ENCODE measurements at places on chromosomes 3 and 15.
A peak's percentile ranks its signal among the peaks of the same experiment; 100 is the strongest.

- DNase-seq = peak; percentile 76
Measured at GRCh38 chr15:40313531-40314398, 6.0 kb upstream of the PLCB2 start.

DNA sequence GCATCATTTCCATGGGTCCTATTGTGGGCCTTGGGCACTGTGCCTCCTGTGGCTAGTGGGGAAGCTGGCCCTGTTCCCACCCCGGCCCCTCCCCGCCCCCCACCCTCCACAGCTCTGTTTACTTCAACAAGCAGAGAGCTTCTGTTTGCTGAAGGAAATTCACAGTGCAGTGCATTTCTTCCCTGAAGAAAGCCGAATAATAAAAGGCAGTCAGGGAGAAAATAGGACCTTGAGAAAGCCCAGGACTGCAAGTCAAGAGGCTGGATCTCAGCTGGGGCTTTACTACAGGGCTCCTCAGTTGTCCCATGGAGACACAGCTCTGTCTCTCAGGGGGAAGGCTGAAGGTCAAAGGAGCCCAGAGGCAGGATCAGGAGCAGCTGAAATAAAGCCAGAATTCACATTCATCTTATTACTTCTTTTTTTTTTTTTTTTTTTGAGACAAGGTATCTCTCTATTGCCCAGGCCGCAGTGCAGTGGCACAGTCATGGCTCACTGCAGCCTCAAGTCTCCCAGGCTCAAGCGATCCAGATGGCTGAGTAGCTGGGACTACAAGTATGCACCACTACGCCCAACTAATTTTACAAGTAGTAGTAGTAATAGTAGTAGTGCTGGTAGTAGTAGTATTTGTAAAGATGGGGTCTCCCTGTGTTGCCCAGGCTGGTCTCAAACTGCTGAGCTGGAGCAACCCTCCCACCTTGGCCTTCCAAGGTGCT lies 33.0 kb upstream of the LACTB start:
- DNase-seq = no peak

DNA sequence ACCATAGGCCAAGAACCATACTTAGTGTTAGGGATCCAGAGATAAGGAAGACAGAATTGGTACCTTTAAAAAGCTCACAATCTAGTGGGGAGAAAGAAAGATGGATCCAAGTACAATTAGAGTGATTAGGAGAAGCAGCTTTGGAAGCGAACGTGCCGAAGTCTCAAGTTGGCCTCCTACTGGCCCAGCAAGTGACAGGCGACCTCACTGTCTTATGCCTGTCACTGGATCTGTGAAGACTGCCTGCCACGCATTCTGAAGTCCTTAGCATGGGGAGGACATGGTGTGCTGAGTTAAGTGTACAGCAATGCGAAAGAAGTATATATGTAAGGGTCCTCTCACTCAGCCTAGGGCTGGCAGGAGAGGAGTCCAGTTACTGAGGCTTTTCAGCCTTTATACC lies 141.0 kb downstream of the GABRB3 start:
- no peak for DNase-seq

DNA sequence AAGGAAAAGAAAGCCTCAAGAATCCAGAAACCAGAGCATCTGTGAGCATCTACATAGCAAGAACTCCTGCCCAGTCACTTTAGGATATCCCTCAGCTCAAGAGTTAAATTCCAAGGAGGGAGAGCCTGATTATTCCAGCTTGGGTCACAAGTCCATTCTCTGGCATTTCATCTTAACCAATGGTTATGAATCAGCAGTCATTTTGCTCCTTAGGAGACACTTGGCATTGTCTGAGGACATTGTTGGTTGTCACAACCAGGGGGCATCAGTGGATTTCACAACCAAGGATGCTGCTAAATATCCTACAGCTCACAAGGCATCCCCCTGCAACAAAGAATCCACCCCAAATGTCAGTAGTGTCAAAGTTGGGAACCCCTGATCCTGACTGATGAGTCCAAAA lies 51.0 kb upstream of the LMCD1 start:
- DNase-seq = no peak

DNA sequence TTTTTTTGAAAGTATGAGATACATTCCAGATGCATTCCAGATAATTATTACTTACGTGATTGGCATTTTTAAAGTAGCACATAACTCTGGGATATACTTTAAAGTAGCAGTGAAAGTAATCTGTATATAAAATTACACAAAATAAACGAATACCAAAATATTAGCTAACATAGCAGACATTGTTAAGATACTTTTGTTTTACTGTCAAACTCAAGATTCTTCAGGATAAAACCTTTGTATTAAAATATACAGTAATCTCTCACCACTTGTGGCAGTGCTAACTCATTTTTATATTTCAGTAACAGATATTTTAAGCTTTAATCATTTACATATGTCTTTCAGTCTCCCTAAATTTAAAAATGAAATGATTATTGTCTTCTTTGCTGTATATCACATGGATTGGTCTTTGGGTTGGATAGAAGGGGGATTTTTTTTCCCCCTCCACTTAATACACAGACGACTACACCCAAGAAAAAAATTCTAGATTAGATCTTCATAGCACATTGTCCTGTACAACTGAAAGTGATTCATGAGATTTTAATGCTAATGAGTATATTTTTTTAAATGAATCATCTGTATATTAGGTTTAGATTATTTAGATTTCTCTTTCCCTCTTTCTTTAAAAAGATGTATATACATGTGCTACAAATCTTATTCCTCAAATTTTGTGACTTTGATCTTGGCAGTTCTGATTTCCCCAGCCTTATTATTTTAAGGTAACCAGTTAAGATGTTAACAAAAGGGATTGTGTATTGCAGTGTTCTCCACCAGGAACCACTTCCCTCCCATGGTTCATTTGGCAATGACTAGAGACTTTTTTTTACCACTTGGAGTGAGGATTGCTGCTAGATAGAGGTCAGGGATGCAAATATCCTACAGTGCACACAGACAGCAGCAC lies 24.5 kb upstream of the EBLN2 start:
- no peak for DNase-seq

- DNase-seq = no peak
Measured at GRCh38 chr15:87736401-87736800, 520.1 kb downstream of the NTRK3 start.

DNA sequence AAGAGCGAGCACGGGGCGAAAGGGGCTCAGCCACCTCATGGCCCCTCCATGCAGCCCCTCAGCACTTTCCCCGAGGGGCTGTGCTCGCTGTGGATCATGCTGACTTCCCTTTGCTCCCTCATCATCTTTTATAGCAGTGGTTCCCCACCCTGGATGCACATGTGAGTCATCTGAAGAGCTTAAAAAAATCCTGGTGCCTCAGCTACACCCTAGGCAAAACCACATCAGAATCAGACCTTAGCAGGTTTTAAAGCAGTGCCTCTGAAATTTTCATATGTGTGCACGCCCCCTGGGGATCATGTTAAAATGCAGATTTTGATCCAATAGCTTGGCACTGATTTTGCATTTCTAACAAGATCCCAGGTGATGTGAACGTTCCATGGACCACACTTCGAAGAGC lies 50.9 kb downstream of the FEM1B start:
- DNase-seq = no peak

DNA sequence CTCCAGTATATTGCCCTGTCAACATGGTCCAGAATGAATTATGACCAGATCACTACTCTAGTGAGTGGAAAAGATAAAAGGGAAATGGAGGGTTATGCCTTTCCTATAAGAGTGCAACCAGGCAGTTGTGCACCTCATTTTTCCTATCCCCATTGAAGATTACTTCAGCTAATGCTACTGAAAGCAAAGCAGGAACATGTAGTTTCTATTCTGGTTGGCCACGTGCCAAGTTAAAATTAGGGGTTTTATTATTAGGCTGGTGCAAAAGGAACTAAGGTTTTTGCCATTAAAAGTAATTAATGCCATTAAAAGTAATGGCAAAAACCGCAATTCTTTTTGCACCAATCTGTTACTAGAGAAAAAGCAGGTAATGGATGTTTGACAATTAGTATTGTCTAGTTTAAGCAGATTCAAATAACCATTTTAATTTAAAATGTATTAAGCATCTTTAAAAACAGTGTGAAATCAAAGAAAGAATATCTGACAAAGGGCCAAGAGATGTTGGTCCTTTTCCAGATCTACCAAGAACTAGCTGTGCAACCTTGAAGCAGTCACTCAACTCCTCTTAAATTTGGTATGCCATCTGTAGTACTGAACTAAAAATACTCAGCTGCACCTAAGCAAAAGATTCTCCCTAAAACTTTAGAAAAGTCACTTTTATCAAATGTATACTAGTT lies 567.5 kb upstream of the CCDC54 start:
- DNase-seq = no peak

GRCh38 chr3:194871143-194871863 lies 185.6 kb downstream of the FAM43A start:
- DNase-seq = peak; percentile 84

DNA sequence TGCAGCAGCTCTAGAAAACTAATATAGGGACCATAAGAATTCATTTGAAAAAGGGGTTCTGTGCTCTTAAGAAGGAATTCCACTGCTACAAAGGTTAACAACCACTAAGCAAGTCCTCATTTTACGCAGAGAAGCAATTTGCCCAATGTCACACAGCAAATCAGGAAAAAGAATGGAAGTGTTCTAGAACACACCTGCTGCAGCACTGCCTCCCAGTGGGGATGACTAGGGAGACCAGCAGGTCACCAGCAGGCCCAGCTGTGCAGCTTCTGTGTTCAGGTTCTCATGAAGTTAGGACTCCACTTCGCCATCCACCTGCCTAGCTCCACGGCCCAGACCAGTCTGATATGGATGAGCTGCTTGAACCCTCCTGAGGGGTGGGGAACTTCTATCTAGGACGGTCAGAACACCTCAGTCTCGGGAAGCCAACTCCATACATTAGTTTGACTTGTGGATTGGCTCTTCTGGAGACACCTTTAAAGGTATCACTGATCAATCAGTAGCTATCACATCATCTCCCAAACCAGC lies 18.6 kb downstream of the POMGNT2 start:
- DNase-seq = no peak

DNA sequence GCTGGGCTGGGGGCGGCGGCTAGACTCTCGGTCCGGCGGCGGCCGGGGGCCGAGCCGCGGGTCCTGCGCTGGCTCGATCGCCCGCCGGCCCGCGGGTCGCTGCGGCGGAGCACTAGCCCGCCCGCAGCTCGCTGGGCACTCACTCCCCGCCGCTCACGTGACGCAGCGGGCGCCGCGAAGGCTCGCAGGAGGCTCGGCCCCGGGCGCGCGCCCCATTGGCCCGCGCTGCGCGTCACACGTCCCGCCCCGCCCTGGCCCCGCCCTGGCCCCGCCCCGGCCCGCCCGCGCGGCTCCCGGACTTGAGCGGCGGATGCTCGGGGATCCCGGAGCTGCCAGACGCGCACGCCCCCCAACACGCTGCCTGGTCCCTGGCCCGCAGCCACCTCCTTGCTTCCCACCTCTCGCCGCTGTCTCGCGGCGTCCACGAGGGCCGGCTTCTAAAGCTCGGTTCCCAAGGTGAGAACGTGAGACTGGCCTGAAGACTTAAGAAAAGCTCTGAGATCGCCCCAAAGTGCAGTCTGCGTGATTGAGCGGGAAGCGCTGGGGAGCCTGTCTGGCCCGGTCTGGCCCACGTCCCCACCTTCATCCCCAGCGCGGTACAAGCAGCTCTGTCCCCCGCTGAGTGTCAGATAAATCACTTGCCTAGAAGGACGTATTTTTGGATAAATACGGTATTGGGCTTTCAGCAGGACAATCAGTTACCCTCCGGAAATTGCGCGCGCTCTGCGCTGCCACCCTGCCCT lies at the start of gene KLF15:
TSS of gene KLF15 (minus strand) at position 114 of the 743 bp plus-strand sequence. CDS start 4,486 bp downstream, outside the sequence.
- peak; percentile 85 for DNase-seq

- no peak for DNase-seq
Measured at GRCh38 chr3:130658678-130659077, 88.0 kb downstream of the PIK3R4 start.

DNA sequence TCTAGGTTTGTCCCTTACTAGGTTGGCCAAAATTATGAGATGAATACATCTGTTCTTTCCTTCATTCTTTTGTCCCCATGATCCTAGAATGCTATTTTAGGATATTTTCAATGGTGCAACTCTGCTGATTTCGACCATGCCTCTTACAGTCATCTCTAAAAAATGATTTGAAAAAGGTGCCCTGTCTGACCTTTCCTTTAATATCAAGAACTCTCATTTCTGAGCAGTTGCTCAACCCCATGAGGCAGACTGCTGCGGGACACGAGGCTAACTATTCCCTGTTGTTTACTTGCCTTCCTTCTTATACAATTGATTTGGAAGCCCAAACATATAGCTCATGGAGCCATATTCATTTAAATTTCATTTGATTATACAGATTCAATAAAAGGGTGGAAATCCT lies 14.6 kb downstream of the PLSCR2 start:
- no peak for DNase-seq

DNA sequence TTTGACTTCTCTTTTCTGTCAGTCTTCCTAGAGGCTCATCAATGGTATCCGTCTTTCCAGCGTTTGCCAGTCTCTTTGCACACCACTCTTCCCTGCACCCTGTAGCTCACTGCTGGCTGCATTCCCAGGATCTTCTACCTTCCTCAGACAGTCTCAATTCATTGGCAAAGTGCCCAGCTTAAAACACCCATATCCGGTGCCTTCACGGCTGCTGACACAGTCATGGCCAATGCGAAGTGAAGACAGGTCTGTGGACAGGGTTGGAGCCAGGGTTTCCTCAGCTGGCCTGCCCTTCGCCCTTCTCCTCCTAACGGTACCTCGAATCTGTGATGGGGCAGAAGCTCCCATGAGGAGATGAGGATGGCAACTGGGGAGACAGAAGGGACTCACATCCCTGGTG lies 36.1 kb downstream of the PTH1R start:
- DNase-seq = no peak

- DNase-seq = no peak
Measured at GRCh38 chr3:1139071-1139470, 46.2 kb downstream of the CNTN6 start.

DNA sequence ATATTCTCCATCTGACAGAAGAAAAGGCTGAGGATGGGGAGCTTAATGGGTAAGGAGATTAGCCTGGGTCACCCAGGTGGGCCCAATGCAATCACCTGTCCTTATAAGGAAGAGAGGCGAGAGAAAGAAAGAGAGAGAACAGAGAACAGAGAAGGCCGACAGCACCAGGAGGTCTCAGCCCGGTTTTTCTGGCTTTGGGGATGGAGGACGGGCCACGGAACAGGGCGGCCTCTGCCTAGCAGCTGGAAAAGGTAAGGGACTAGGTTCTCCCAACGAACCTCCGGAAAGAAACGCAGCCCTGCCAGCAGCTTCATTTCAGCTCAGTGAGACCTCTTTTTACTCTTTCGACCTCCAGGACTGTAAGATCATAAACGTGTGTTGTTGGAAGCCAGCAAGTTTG lies 196.0 kb upstream of the LYSMD4 start:
- DNase-seq = no peak

DNA sequence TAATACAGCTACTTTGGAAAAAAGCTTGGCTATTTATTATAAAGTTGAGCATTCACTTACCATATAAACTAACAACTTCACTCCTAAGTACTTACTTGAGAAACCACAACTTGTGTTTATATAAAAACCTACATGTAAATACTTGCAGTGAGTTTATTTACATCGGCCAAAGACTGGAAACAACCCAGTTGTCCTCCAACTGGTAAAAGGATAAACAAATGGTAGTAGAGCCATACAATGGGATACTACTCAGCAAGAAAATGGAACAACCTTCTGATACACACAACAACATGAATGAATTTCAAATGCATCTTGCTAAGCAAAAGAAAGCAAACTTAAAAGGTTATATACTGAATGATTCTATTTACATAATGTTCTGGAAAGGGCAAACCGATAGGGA lies 63.7 kb downstream of the SLC7A14 start:
- no peak for DNase-seq

GRCh38 chr3:108719178-108719806 lies 37.9 kb downstream of the RETNLB start:
- no peak for DNase-seq

Data from suppressor macrophage treated with lipopolysaccharide for 1 hour (primary cell).